NB4 (cell line): ENCODE measurements at places on chromosomes 5 and 9.

DNA sequence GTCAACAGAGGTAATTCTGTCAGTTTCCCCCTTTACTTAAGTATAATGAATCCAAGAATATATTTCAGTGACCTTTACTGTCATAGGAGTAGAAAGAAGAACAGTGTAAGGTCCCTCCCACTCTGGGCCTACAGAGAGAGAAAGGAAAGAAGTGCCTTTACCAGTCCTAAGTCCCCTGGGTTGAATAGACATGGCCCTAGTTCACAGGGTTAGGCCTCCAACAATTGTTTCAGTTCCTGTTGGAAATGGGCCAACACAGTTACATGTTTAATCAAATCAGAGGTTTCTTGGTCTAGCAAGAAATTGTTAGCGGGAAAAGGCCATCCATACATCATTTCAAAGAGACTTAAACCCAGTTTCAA lies 605.6 kb downstream of the MTRR start:
- DNase-seq: no peak

DNA sequence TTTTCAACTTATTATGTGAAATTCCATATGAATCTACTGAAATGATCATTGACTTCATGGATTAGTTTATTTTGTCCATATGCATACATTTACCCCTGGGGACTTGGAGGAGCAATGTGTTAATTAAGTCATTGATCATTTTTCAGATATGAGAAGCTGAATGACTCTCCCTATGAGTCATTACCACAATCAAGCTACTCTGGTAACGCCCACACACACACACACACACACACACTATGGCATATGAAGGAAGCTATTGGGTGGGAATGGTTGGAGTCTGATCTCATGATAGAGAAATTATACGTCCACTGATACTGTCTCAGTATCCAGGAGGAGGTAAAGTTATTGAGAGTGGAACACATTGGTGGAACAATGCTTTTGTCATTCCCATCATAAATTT lies 528.9 kb downstream of the AGTPBP1 start:
- peak; percentile 34 for DNase-seq

DNA sequence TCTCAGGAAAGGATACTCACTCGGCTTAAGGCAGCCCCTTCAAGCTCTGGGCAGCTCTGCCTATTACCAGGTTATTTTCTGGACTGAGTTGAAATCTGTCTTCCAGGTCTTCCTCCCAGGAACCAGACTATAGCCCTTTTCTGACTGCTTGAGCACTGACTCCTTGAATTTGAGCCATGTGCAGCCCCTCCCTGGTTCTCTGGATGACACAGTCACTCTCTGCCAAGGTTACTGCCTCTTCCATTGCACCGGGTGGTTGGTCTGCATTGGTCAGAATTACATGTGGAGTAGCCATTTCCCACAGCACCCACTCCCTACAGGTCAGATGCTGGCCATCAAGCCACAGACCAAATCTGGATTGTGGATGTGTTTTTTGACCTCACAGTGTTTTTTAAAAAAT lies 81.9 kb downstream of the KLF4 start:
- no peak for DNase-seq

GRCh38 chr5:61277190-61277589 lies 54.9 kb upstream of the ZSWIM6 start:
- DNase-seq: no peak

GRCh38 chr9:111094958-111095357 lies 56.7 kb upstream of the LPAR1 start:
- DNase-seq: no peak

DNA sequence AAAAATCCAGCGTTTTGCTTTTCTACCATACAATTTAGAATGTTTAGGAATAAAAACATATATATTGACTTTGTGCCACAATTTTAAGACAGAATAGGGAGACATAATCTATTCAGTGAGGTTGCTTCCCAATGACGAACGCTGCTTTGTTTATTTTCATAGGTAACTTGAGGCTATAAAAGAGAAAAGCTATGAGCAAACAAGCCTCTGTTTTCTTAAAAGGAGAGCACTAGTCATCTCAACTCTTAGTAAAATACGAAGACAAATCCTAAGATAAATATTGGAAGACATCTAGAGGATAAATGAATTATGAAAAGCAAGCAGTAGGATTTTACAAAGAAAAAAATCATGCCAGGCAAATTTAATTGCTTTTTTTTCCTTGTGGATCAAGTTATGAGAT lies 363.6 kb downstream of the ANXA1 start:
- DNase-seq: no peak

- DNase-seq: peak; percentile 38
These were observed 138.1 kb downstream of the C9orf50 start for GRCh38 chr9:129482521-129483414.

GRCh38 chr5:96703384-96703920 lies 41.3 kb downstream of the CAST start:
- DNase-seq: no peak

- peak; percentile 25 for DNase-seq
These were observed 47.5 kb downstream of the CNOT6 start for GRCh38 chr5:180541710-180542109.

DNA sequence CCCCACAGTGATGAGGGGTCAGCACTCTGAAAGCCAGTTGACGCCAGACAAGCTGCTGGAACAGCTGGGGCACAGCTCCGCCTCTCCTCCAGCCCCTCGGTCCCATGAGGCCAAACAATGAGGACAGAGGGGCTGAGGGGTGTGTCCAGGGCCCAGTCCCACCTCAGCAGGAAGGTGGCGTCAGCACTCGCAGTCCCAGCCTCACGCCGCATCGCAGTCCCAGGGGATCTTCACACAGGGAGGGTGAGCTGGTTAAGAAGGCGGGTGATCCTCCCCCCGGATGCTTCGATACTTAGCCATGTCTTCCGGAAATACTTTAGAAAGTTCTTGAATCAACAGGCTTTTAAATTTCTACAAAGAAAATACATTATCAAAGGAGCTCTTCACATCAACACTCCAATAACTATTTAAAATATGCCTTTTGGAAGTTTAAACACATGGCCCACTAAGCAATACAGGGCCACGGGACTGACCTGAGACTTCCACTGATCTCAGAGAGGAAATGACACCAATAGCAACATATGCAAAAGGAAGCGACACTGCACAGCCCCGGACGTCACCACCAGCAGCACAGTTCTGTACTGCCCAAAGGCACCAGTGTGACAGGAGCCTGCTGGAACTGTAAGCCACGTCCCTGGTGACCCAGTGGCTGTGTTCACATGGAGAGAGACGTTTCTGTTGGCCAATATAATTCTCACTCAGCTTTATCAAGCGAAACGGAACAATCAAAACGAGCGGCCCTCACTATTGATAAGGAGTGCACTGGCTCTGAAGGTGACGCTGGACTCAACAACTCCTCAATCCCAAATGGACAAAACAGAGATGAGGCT lies 5.9 kb downstream of the MED10 start:
- DNase-seq: no peak

DNA sequence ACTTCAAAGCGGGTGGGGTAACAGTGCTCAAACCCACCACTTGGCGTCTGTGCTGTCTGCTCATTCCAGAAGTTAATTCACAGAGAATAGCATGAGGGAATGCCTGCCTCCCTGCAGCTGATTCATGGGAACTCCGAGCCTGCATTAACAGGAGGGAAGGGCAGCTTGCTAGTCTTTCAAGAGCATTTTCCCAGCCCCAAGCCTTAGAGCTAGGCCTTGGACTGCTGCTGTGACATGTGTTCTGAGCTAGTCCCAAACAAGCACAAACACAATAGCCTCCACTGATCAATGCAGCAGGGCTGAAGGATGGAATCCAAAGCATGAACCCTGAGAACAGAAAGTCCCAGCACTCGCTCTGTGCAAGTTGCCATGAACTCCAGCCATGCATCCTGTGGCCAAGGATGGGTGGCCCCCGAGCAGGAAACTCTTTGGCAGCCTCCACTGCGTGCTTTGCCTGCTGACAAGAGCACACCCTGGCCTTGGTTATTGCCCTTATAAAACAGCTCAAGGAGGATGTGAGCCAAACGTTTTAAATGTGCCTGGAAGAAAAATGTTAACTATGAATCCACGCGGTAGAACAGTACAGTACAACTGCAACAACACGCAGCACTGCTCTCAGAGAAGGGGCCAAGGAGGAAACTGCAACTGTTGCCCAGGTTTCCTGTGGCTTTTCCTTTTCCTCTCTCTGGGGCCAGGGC lies 653.1 kb upstream of the KLF4 start:
- no peak for DNase-seq

- no peak for DNase-seq
These were observed 295.6 kb downstream of the IRX2 start for GRCh38 chr5:2455878-2456277.

- DNase-seq: no peak
These were observed 8.4 kb upstream of the MXD3 start for GRCh38 chr5:177319913-177320588.

DNA sequence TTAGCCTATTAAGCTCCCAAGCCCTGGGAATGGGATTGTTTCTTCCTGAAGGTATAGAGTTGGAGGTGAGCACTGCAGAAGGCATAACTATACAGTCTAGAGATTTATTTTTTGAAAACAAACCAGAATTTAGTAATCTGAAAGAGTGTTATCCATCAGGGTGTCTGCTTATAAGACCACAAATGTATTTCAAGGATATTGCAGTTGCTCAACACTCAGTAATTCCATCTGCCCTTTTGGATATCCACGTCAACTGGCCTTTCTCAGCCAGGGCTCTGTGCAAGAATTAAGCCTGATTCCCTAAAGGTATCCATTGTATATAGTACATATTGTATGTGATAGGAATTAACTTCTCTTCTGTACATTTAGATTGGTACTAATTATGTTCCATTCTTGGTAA lies 15.0 kb upstream of the IL31RA start:
- no peak for DNase-seq

- DNase-seq: no peak
These were observed 513.6 kb upstream of the C9orf72 start for GRCh38 chr9:28086881-28087280.

- DNase-seq: no peak
These were observed 12.8 kb downstream of the OSTF1 start for GRCh38 chr9:75101004-75101588.

GRCh38 chr5:118791926-118792734 lies 196.2 kb downstream of the DTWD2 start:
- DNase-seq: peak; percentile 68

GRCh38 chr5:143245929-143246561 lies 157.4 kb downstream of the NR3C1 start:
- no peak for DNase-seq

- no peak for DNase-seq
These were observed 414.0 kb upstream of the ACTBL2 start for GRCh38 chr5:57896576-57896975.
